Adrenal gland (tissue), 19 donors: ENCODE measurements at places on chromosomes 12 and 14. TPM values are rescaled to one million over a fixed set of nuclear protein-coding genes. Genes with fewer than 3 reads are reported as not detected.

The NGB gene
- not detected for total RNA-seq

The CPNE8 gene
- 16.8 TPM for total RNA-seq

GRCh38 chr12:132639956-132640520 lies 21.5 kb downstream of the P2RX2 start:
- DNase-seq = no peak

GRCh38 chr12:53613821-53614220 lies 12.4 kb downstream of the ATF7 start:
- no peak for DNase-seq

DNA sequence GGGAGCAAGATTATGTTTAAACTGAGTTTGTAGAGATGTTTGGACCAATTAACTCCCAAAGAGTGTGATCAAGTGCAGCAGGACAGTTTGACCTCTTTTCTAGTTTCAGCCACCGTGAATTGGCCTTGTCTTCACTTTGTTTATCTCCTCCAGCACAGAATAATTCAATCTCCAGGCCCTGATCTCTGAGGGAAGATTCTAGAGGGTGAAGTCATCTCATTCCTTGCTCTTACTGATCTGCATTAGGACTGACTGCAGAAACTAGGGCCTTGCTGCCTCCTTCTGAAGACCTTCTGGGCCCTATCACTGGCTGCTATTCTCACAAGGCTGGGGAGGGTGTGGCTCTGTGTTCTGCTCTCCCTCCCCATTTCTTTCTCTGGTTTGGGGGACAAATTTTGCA lies 29.4 kb downstream of the C12orf75 start:
- no peak for DNase-seq
